Left lung (tissue), 14 donors: ENCODE measurements at places on chromosomes 13 and 19. TPM values are rescaled to one million over a fixed set of nuclear protein-coding genes. Genes with fewer than 3 reads are reported as not detected.

The NAPSA gene
- total RNA-seq = 1,284 TPM

The DIAPH3 gene
- 10.1 TPM for total RNA-seq

The KL gene
- total RNA-seq = 2.8 TPM

The BTBD2 gene
- 63.6 TPM for total RNA-seq

The FCAR gene
- total RNA-seq = 19.5 TPM

The ZNF723 gene
- total RNA-seq = not detected

The TINCR gene
- 0.76 TPM for total RNA-seq

The PRR12 gene
- 26.7 TPM for total RNA-seq

The MRPL54 gene
- total RNA-seq = 52.4 TPM

The DYRK1B gene
- total RNA-seq = 25.0 TPM

The TRAPPC2B gene
- total RNA-seq = 8.2 TPM

The FPR3 gene
- total RNA-seq = 75.0 TPM

The LACC1 gene
- total RNA-seq = 21.8 TPM

The SSC5D gene
- total RNA-seq = 5.3 TPM

The RUBCNL gene
- 1.9 TPM for total RNA-seq

The CYP2F1 gene
- total RNA-seq = not detected

The CBY2 gene
- total RNA-seq = not detected

The CEACAM7 gene
- total RNA-seq = 0.18 TPM

The ALOX5AP gene
- 201 TPM for total RNA-seq

The DMAC2 gene
- 58.5 TPM for total RNA-seq

The COL4A2 gene
- 343 TPM for total RNA-seq

The SYNGR4 gene
- not detected for total RNA-seq

The ERCC2 gene
- total RNA-seq = 21.2 TPM

The ZFR2 gene
- 0.26 TPM for total RNA-seq

The ODAD3 gene
- total RNA-seq = 2.1 TPM

The ZNF667 gene
- total RNA-seq = 3.0 TPM

The MBD3L2 gene
- not detected for total RNA-seq

The C1QTNF9B gene
- total RNA-seq = not detected

The GZMM gene
- total RNA-seq = 1.4 TPM

The RELB gene
- total RNA-seq = 13.2 TPM

The BRSK1 gene
- total RNA-seq = 2.2 TPM

The OPA3 gene
- 17.9 TPM for total RNA-seq

The PROZ gene
- total RNA-seq = not detected

The ZNF534 gene
- total RNA-seq = not detected

The CTXN1 gene
- 8.5 TPM for total RNA-seq

The HCST gene
- 24.7 TPM for total RNA-seq

The SGCG gene
- total RNA-seq = 2.5 TPM

The MEDAG gene
- 10.6 TPM for total RNA-seq

The ZNF730 gene
- 2.9 TPM for total RNA-seq

The NLRP4 gene
- not detected for total RNA-seq

The CCDC106 gene
- total RNA-seq = 15.1 TPM
